ENCODE measurements at places on chromosomes 3 and 15.

DNA sequence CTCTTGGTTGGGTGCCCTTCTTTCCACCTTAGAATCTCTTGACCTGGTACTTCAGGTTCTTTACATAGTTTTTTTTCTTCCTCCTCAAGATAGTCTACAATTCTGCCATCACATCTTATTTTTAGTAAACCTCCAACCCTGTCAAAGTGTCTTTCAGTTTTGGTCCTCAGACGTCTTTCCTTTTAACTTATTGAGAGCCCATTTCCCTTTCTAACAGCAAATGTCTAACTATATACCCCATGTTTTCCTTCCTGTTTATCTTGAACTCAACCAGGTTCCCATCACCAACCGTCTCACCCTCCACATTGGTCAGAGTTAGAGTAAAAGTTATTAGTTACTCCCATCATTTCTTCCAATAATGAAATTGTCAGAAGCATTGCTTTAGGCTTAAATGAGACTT lies 10.4 kb downstream of the KBTBD12 start:
- no peak for DNase-seq

DNA sequence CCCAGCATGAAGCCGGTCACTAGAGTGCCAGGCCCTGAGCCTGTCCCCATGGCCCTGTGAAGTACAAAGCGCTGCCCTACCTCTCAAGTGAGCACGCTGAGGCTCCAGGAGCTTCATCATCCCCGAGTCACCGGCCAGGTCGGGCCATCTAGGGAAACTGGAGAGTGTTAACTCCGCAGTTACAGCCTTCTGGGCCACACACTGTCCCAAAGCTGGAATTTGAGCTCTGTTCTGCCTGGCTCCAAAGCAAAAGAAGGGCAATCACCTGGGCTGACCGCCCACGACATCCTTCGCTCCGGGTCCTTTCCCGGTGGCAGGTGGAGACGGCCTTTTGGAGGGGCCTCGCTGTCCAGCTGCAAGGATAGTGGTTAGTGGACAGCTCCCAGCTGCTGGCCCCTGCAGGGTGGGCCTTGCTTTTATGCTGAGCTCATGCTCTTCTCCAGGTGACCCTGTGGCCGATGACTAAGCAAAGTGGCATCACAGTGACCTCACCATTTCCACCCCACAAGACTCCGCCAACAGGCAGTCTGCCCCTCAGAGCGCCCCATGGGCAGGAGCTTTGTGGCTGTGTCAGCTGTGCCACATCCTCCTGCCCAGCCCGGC lies 3.5 kb upstream of the MUC4 start:
- DNase-seq: no peak

DNA sequence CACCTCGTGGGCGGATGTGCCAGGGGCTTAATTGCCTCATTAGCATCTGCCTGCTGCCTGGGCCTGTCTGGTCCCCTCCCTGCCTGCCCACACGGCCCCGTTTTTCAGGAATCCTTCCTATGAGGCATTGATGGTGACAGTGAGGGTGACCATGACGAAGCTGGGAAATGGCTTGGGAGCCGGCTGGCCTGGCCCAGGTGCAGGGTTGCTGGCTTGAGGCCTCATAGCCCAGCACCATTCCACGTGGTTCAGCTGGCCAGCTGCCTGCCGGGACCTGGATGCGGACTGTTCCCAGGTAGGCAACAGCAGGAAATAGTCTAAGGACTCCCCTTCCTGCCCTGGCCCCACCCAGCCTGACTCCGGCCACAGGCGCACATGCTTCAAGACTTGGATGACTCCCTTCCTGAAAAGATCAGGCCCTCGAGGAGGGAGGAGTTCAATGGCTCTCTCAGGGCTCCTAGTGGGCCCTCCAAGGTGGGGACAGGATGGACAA lies 8.9 kb upstream of the DUSP7 start:
- no peak for DNase-seq

- DNase-seq: no peak
These were observed 219.9 kb downstream of the GAP43 start for GRCh38 chr3:115843206-115843605.
